ENCODE measurements at places on chromosomes 7 and 10.

DNA sequence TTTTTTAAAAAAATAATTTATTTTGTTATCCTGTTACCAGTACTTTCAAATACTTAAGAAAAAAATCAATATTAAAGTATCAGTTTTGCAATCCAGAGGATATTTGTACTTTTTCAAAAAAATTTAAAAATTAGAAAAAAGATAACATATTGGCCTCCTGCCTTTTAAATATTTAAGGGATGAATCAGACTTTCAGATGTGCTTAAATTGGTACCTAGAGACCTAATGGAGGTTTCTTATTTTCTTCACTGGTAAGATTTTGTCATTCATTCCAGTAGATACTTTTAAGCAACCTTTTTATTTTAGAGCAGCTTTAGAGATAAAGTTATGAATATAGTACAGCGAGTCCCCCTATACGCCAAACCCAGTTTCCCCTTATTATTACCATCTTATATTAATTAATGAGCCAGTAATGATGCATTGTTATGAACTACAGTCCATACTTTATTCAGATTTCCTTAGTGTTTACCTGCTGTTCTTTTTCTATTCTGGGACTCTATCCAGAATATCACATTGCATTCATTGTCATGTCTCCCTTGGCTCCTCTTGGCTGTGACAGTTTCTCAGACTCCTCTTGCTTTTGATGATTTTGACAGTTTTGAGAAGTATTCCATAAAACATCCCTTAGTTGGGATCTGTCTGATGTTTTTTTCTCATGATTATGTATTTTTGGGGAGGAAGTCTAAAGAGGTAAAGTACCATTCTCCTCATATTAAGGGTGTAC, 34.2 kb downstream of the BICC1 start:
- DNase-seq = no peak

- peak; percentile 69 for DNase-seq
These were observed 126.5 kb downstream of the ARID5B start for GRCh38 chr10:62027841-62028501.

- DNase-seq = peak; percentile 79
These were observed 193.2 kb upstream of the KLF6 start for GRCh38 chr10:3978174-3978573.

DNA sequence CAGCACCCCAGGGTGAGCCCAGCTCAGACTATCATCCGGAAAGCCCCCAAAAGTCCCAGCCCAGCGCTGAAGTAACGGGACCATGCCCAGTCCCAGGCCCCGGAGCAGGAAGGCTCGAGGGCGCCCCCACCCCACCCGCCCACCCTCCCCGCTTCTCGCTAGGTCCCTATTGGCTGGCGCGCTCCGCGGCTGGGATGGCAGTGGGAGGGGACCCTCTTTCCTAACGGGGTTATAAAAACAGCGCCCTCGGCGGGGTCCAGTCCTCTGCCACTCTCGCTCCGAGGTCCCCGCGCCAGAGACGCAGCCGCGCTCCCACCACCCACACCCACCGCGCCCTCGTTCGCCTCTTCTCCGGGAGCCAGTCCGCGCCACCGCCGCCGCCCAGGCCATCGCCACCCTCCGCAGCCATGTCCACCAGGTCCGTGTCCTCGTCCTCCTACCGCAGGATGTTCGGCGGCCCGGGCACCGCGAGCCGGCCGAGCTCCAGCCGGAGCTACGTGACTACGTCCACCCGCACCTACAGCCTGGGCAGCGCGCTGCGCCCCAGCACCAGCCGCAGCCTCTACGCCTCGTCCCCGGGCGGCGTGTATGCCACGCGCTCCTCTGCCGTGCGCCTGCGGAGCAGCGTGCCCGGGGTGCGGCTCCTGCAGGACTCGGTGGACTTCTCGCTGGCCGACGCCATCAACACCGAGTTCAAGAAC, 1.1 kb downstream of the VIM start:
- peak; percentile 89 for DNase-seq

DNA sequence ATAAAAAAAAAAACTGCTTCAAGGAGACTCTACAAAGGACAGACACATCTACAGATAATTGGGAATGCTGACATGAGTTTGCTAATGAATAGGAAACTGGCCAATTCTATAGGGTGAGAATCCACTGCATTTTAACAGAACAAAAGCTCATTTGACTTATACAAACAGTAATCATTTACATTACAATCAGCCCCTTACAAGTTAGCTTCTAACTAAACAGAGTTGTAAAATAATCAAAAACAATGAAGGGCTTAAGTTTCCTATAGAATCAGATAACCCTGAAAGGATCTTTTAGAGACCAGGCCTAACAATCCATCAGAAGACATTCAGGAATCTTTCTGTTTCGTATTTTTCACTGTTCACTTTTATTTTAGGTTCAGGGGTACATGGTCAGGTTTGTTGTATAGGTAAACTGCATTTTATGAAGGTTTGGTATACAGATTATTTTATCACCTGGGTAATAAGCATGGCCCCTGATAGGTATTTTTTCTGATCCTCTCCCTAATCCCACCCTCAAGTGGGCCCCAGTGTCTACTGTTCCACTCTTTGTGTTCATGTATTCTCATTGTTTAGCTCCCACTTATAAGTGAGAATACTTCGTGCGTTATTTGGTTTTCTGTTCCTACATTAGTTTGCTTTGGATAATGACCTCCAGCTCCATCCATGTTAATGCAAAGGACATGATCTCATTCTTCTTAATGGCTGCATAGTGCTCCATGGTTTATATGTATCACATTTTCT, 131.3 kb upstream of the NOBOX start:
- no peak for DNase-seq

- DNase-seq = no peak
These were observed 598.6 kb upstream of the MGMT start for GRCh38 chr10:128868481-128868880.

DNA sequence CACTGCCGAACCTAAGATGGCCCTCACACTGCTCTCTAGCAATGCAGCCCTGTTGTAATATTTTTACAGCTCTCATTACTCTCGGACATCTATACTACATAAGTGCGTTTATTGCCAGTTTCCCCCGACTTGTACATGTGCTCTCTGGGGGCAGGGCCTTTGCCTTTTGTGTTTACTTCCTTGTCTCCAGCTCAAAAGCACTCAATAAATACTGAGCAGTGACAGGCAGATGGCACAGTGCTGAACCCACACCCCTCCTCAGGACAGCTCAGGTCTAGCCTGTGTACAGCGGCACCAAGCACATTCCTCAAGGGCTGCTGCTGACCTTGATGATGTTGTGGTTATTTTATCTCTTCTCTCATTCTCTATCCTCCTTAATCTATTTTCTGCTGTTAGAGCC, 68.0 kb upstream of the ELMO1 start:
- no peak for DNase-seq

- DNase-seq = no peak
These were observed 7.4 kb upstream of the PAPSS2 start for GRCh38 chr10:87652261-87652660.

DNA sequence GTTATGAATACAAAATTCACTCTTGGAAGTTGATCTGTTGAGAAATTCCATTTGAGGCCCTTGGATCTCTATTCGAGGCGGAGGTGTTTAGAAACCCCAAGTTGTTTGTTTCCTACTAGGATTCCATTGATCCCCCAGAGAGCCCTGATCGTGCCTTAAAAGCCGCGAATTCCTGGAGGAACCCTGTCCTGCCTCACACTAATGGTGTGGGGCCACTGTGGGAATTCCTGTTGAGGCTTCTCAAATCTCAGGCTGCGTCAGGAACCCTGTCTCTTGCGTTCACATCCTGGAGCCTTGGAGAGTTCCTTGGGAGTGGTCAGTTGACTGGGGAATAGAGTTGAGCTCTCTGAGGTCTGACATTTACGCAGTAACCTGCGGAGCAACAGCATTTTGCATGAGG, 1.2 kb downstream of the CFAP69 start:
- peak; percentile 93 for DNase-seq

DNA sequence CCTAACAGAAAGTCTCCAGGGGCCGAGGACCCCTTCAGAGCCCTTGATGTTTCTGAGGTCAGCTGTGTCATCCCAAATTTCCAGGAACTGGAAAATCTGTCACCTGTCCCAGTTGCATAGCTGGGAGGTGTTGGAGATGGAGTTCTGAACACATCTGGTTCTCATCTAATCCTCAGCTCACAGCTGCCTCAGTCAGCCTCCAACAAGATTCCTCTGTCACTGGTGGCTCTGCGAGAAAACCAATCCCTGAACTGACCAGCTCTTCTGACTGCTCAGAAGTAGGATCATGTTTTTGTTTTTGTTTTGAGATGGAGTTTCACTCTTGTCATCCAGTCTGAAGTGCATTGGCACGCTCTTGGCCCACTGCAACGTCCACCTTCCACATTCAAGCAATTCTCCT, 37.6 kb upstream of the MYL10 start:
- peak; percentile 8 for DNase-seq

DNA sequence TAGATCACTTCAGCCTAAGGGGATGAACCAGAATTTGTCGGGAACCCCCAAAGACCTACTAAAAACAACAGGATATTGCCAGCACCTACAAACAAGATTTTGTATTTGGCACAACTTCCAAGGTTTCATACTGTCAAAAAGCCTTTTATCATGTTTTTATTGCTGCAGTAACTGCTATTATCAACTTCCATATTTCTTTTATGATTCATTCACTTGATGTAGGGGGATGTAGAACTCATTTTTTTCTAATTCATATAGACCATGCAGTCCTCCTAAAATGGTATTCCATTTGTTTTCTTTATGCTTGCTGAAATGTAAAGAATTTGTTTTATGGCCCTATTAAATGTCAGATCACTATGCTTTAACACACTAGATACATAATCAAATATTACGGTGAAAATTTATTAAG, 30.0 kb upstream of the WNT16 start:
- DNase-seq = no peak

GRCh38 chr10:122632576-122632975, 67.1 kb downstream of the C10orf120 start:
- DNase-seq = no peak
